ENCODE measurements at places on chromosomes 4 and X. TPM values are rescaled to one million over a fixed set of nuclear protein-coding genes. Genes with fewer than 3 reads are reported as not detected.

Gene POLN
- total RNA-seq, result 2.4 TPM

Gene RUFY3
- total RNA-seq, result 43.7 TPM

Gene SUPT20HL2
- total RNA-seq, result not detected

Gene CENPVL2
- total RNA-seq, result not detected

Gene CT55
- not detected for total RNA-seq

Gene TLR7
- not detected for total RNA-seq

Data from tracheal epithelial cell (primary cell).